ENCODE measurements at places on chromosomes 11 and 22. TPM values are rescaled to one million over a fixed set of nuclear protein-coding genes. Genes with fewer than 3 reads are reported as not detected.

Gene VSIG10L2
- not detected for total RNA-seq

Gene NAT10
- total RNA-seq, result 23.4 TPM

Gene YAP1
- 35.5 TPM for total RNA-seq

Gene RIC3
- 2.4 TPM for total RNA-seq

Gene FOSL1
- 54.0 TPM for total RNA-seq

Gene FOLR2
- not detected for total RNA-seq

GRCh38 chr22:45549762-45550378, 47.2 kb downstream of the FBLN1 start:
- DNase-seq, result no peak

- DNase-seq, result no peak
These were observed 91.1 kb downstream of the MYO18B start for GRCh38 chr22:25833091-25833490.

- DNase-seq, result peak; percentile 19
These were observed 293.5 kb downstream of the MN1 start for GRCh38 chr22:27507935-27508526.

DNA sequence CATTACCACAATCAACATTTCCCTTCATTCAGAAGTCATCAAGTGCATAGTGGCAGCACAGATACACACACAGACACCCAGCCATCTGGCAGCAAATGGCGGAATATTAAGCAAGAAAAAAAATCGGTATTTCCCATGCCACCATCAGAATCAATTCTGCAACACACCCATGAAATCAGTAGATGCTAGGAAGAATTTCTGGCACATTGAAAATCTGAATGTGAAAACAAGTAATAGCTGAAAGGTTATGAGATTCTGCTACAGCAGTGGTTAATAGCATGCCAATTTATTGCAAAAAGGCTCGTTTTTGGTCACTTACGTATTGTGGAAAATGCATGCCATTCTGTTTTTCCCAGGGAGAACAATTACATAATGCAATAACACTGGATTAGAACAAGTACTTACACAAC, 91.1 kb downstream of the PICALM start:
- DNase-seq, result no peak

GRCh38 chr11:47378010-47378835, at the start of gene SPI1:
SPI1 (minus strand) TSS chr11:47378547; CDS start chr11:47378353, 194 bp downstream.
- no peak for DNase-seq

GRCh38 chr22:45503050-45503815, 550 bp downstream of the FBLN1 start:
- DNase-seq, result peak; percentile 52

DNA sequence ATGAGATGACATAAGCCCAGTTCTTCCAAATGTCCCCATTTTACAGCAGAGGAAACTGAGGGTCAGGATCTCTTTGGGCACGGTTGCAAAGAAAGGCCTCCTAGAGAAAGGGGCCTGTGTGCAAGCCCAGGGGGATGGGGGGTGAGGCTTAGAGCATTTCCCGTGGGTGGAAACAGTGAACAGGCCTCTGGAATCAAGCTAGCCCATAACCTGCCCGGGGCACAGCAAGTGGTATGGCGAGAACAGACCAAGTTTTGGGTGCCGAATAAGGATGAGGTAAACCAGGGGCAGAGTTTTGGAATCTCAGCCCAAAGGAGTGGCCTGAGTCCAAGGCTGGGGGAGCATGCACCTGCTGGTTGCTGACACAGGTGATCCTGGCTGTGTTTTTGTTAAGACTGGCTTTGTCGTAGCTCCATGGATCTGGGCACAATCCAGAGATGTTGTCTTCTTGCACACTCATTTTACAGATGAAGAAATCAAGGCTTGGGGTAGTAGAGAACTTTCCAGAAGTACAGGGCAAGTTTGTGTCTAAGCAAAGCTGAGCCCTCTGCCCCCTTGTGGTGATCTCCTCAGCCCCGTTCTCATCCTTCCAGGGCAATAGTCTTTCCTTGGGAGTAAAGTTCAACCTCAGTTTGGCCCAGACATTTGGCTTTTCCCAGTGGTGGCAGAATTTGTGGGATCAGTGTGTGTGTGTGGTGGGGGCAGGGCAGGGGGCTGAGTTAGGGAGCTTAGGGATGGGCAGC, 53.5 kb upstream of the MYEOV start:
- no peak for DNase-seq

DNA sequence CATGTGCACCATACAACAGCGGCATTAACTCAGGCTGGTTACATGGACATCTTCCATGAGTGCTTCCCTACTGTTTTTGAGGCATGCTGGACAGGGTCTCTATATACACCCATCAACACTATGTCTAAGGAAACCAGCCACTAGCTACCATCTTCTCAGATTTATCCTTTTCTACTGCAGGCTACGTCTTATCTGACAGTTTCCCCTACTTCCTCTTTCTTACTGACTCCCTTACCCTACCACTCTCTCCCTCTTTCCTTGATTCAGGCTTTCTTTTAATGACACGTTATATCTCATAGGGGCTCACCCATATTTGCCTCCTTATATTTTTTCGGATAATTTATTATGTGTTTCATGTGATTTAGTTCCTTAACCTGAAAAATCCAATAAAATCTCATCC, 41.8 kb downstream of the DDI1 start:
- no peak for DNase-seq

- DNase-seq, result no peak
These were observed 4.7 kb downstream of the DDIAS start for GRCh38 chr11:82906236-82906635.

DNA sequence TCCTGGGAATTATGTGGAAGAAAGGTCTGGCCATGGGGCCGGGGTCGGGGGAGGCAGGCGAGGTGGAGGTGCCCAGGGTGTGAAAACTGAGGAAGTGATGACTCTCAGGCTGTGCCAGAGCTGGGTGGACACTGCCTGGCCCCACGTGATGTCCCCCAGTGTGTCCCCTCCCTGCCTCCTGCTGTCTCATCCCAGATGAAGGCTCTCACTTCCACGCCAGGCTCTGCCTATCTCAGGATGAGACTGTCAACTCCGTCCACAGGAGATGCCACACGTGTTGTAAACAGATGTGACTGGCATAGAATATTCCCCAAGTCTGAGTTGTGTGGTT, 51.4 kb downstream of the RPS6KA4 start:
- no peak for DNase-seq

- peak; percentile 70 for DNase-seq
These were observed 19.2 kb downstream of the NPTXR start for GRCh38 chr22:38824585-38824984.

- no peak for DNase-seq
These were observed 368.3 kb downstream of the CADM1 start for GRCh38 chr11:115135936-115136335.

DNA sequence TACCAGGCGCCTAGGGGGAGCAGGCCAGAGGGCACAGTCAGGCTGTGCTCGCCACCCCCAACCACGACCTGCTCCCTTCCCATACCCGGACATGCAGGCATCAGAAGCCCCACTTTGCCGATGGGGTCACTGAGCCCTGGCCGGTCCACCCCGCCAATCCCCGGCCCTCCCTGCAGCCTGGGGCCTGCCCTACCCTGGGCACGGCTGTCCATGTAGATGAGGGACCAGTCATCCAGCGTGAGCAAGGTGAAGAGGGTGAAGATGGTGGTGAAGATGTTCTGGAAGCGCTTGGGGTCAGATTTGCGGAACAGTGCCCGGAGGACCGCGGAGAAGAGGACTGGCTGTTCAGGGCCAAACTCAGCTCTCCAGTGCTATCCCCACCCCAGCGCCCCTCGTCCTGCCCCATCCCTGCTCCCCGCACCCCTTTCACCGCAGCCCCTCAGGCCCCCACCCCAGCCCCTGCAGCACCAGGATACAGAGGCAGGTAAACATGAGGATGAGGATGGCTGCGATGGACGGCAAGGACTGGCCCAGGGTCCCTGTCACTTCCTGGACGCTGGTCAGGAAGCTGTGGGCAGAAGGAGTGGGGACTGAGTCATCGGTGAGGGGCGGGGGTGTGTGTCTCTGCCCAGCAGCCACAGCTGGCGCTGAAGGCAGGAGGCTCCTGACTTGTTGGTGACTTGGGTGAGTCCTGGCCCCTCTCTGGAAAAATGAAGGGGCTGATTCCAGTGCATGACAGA, 5.5 kb downstream of the CATSPER1 start:
- peak; percentile 93 for DNase-seq

DNA sequence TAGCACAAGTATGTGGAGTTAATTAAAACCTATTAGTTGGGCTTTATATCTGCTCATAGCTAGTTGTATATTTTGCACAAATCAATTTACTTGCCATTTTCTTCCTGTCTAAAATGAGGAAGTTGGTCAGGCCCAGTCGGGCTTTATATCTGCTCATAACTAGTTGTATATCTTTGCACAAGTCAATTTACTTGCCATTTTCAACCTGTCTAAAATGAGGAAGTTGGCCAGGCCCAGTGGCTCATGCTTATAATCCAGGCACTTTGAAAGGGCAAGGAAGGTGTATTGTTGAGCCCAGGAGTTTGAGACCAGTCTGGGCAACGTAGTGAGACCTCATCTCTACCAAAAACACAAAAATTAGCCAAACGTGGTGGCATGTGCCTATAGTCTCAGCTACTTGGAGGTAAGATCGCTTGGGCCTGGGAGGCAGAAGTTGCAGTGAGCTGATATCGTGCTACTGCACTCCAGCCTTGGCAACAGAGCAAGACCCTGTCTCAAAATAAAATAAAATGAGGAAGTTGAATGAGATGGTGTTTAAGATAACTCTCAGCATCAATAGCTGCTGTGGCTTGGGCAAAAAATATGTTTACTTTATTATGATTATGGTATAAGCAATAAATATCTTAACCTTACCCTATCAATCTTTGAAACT, 1558.6 kb upstream of the RAG2 start:
- DNase-seq, result no peak

- DNase-seq, result peak; percentile 25
These were observed 7.0 kb downstream of the SEPTIN3 start for GRCh38 chr22:41976070-41976901.

DNA sequence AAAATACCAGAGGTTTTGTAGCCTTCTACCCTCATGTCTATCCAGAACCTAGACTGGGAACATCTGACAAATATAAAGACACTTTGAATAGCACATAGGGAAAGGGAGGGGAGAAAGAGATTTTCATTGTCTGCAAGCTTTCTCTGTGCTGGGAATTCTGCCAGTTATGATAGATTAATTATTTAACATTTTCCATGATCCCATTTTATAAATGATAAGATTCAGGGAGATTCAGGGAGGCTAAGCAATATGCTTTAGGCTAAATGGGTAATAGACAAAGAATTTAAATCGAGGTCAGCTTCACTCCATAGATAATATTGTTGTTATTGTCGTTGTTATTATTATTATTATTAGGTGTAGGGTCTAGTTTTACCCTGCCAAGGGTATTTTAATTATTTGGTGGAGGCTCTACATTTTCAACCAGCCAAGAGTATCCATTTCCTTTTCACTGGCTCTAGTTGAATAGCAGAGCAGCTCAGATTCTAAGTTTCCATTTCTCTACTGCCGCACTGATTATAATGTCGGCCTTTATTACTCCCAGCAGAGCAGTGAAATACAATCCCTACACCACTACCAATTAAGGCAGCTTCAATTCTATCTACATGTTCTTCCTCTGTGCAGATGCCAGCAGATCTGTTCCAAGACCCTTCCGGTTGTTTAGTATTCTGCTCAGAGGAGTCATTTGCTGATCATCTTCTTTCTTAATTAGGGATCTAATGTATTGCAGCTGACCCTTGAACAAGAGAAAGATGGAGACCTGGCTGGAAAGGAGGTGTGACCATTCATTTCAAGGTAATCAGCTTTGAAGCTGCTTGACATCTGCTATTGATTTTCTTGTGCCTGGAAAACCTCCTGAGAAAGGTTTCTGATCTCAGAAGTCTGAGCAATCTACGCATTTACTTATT, 23.8 kb upstream of the SYN3 start:
- no peak for DNase-seq

GRCh38 chr22:29302681-29303465, 3.6 kb upstream of the GAS2L1 start:
- DNase-seq, result no peak

GRCh38 chr22:29390270-29390669, 1.9 kb upstream of the AP1B1 start:
- DNase-seq, result no peak

- DNase-seq, result no peak
These were observed 39.3 kb upstream of the RFPL3 start for GRCh38 chr22:32318361-32318760.

DNA sequence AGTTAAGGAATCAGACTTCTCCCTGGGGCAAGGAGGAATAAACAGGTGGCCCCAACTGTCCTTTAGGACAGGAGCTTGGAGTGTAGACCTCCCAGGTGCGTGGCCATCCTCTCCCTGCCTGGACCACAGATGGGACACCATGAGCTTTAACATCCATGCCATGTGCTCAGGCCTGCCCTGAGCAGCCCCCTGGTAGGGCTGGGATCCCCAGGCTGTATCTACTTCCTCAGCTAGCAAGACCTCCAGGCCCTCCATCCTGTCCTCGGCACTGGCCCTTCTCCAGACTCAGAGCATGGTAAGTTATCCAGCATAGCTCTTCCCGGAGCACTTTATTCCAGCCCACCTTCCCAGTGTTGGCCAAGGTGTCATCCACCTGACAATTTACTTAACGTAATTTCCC, 5.7 kb downstream of the CD6 start:
- DNase-seq, result no peak

DNA sequence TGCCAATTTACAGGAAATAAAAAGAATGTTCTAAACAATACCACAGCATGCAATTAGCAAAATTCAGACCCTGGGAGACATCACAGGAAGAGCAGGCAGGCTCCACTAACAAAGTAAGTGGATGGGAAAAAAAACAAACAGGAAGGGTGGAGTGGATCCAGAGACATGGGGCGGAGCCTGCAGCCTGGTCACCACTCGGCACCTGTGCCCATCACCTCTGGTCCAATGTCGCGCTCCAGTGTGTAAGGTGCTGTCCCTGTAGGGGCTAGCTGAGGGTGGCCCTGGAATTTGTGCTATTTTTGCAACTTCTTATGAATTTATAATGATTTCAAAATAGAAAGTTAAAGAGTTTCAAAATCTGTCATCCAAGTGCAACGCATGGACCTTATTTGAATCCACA, 11.0 kb upstream of the MOB2 start:
- DNase-seq, result no peak

DNA sequence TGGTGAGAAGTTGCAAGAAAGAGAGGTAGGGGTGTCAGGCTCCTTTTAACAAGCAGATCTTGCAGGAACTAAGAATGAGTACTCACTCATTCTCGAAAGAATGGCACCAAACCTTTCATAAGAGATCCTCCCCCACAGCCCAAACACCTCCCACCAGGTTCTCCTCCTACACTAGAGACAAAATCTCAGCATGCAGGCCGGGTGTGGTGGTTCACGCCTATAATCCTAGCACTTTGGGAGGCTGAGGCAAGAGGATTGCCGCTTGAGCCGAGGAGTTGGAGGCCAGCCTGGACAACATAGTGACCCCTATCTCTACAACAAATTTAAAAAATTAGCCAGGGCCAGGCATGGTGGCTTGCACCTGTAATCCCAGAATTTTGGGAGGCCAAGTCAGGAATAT, 11.1 kb downstream of the GRAMD1B start:
- DNase-seq, result no peak

DNA sequence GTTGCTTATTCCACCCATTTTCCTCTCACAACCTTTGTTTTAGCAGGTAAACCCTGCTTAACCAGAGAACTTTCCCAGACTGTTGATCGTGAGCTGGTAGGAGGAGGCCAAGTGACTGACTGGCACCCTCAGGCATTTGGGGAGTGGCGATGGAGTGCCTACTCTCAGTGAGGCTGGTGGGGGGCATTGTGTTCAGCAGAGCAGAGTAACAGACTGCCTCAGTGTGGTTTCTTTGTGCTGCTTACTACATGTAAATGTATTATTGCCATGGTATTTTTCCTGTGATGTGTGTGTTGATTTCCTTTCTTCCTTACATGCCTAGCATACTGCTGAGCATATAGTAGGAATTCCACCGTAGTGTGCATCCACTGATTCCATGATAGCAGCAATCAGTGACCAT, 2.6 kb downstream of the MARK2 start:
- DNase-seq, result peak; percentile 41

- no peak for DNase-seq
These were observed 88.3 kb downstream of the C22orf31 start for GRCh38 chr22:28973352-28973751.

All from Daoy (cell line).